ENCODE measurements at places on chromosomes 1 and 21. TPM values are rescaled to one million over a fixed set of nuclear protein-coding genes. Genes with fewer than 3 reads are reported as not detected.

Gene GABRD
- total RNA-seq = 0.07 TPM

Gene CNTN2
- total RNA-seq = 1.8 TPM

Gene FAM163A
- 0.10 TPM for total RNA-seq

Gene RIPPLY3
- total RNA-seq = not detected

Gene TSHB
- not detected for total RNA-seq

Gene CR1
- not detected for total RNA-seq

Gene SPATA46
- total RNA-seq = not detected

Gene LRRC3
- total RNA-seq = 0.50 TPM

Gene C1orf21
- 26.1 TPM for total RNA-seq

Gene TNFAIP8L2
- not detected for total RNA-seq

Gene KLHDC8A
- not detected for total RNA-seq

Gene FCER1G
- total RNA-seq = not detected

Gene NLRP3
- total RNA-seq = 0.24 TPM

Gene SH3D21
- 0.98 TPM for total RNA-seq

Gene CHI3L2
- total RNA-seq = 2.5 TPM

Gene ADAMTS4
- not detected for total RNA-seq

Gene ANGPTL3
- not detected for total RNA-seq

Gene FCN3
- total RNA-seq = not detected

Gene LYSMD1
- 21.6 TPM for total RNA-seq

Gene ADAM30
- total RNA-seq = not detected

Gene KRTAP12-2
- not detected for total RNA-seq

Gene CDC42
- 260 TPM for total RNA-seq

Gene OXCT2
- not detected for total RNA-seq

Gene COG2
- 30.7 TPM for total RNA-seq

Gene TLCD4
- total RNA-seq = 14.4 TPM

Gene SLC16A4
- 35.0 TPM for total RNA-seq

Gene DCST1
- total RNA-seq = not detected

Gene RGS13
- total RNA-seq = not detected

Gene TRIM33
- 22.9 TPM for total RNA-seq

Gene RHOU
- total RNA-seq = 2.6 TPM

Gene UTS2
- not detected for total RNA-seq

Gene ZBTB8OS
- total RNA-seq = 54.6 TPM

Gene TAF1A
- total RNA-seq = 29.2 TPM

Gene SYT11
- 63.9 TPM for total RNA-seq

Gene TMEM52
- not detected for total RNA-seq

Gene DIO1
- not detected for total RNA-seq

Gene TMEM82
- total RNA-seq = not detected

Gene AQP10
- total RNA-seq = not detected

Data from A172 (cell line).